NCI-H1105 (cell line): ENCODE measurements at places on chromosomes 6 and 20.

DNA sequence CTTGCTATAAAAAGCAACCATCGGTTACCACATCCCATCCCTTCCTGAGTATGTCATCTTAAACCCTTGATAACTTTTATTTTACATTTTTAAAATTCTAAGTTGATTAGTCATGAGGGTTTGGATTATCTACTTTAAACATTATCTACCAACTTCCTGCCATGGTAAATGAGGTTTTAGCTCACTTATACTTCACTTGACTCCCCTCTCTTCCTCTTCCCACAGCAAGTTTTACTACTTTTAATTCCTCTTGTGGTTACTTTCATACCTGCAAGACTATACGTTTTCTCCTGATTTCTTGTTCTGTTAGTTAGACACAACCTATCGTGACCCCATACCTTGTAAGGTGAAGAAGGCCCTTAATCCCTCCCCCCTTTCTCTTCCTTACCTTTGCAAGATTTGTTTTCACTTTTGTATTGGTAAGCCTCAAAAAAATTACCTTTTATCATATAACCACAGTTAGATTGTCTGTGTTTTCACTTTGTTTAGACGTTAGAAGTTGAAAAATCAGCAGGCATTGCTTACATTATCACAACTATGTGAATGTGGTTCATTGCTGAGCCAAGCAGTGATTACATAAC is 60.1 kb upstream of the OGFRL1 start:
- no peak for DNase-seq

DNA sequence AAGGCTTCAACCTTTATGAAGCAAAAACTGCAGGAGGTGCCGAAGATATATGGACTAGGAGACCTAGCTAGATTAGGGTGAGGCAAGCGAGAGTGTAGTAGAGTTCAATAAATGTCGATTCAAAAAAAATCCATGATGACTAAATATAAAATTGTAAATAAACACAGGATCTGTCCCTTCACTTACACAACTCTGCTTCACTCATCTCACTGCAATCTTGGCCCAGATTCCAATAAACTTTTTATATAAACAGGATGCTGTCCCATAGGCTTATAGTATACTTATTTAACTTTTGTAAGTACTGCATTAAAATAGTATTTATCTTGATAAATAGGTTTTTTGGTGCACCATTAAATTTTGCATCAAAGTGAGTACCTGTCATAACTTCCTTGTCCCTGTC is 648.4 kb upstream of the NRSN1 start:
- no peak for DNase-seq

DNA sequence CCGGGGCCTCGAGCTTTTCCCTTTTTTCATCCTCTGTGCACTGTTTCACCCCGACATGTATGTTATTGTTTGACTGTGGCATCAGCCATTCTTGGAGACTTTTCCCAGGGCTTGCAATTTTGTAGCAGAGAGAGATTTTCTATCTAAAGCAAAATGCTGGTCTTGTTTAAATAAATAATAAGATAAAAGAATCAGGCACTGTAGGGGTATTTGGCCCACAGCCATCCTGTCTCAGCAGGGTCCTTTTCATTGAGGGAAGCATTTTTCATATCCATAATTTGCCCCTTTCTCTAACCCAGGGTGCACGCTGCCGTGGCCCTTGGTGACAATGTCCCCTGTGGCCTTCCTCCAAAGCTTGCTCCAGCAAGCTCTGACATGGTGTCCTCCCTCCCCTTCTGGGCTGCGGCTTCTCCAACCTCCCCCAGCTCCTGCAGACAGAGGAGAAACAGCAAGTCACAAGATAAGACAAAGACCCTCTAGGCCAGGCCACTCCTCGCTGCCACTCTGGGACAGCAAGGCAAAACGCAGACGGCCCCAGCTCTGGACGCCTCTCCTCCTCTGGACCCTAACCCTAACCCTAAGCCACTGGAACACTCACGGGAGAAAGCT is 117.6 kb downstream of the MYLK4 start:
- DNase-seq = no peak

- no peak for DNase-seq
Measured at GRCh38 chr20:42097741-42098140, 479.6 kb upstream of the CHD6 start.

GRCh38 chr6:142906945-142907470 is 38.0 kb downstream of the HIVEP2 start:
- no peak for DNase-seq

DNA sequence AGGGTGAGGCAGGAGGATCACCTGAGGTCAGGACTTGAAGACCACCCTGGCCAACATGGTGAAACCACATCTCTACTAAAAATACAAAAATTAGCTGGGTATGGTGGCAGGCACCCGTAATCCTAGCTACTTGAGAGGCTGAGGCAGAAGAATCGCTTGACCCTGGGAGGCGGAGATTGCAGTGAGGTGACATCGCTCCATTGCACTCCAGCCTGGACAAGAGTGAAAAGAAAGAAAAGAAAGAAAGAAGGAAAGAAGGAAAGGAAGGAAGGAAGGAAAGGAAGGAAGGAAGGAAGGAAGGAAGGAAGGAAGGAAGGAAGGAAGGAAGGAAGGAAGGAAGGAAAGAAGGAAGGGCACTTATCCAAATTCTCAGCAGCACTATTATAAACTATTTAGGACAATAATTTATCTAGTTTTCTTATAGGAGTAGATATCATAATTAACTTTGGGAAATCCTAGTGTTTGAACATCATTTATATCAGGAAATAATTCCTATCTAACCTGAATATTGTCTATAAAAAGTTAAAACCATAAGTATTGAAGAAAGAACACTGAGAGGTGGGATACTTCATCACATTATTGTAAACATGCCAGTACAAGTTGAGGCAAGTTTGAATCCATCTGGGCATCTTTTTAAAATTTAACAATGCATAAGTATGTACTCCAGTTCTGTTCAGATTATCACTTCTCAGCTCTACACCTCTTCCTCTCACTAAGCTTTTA is 305.5 kb downstream of the SLC35F1 start:
- no peak for DNase-seq

DNA sequence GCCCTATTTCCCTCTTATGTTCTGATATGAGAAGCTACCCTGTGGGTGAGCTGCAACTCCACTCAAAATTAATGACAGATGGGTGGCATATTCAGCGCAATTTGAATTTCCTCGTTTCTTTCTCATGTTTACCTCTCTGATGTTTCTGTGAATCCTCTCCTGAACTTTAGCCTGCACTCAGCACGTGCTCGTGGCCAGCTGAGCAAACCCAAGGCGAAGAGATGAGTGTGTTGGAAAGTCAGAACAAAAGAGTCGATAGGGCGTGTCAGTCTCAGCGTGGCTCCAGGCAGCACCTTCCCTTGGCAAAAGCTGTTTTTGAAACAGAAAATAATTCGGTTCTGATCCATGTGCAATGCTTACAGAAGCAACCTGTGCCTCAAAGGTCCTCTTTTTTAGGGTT is 226.1 kb upstream of the GMDS start:
- DNase-seq = no peak

DNA sequence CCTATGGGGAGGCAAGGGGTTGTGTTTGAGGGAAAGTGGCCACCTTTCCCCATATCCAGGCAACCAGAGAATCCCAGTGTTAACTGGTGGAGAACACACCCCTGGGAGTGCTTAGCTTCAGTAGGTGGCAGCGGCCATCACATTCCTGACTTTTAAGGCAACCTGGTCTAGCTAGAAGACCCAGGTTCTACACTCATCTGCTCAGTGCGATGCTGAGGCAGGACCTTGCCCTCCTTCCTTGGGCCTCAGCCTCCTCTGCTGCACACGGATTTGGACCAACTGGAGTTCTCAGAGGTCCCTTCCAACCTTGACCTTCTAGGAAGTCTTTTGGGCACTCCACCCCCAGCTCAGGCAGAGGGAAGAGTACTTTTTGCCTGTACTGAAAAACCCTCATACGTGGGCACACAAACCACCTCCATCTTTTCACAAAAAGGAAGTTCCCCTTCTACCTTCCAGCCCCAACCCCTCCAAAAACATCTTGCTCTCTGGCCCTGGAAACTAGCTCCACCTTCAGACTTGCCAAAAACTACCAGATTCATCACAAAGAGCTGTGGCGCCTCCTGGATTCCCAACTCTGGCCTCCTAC is 2.9 kb downstream of the CCND3 start:
- DNase-seq = no peak

DNA sequence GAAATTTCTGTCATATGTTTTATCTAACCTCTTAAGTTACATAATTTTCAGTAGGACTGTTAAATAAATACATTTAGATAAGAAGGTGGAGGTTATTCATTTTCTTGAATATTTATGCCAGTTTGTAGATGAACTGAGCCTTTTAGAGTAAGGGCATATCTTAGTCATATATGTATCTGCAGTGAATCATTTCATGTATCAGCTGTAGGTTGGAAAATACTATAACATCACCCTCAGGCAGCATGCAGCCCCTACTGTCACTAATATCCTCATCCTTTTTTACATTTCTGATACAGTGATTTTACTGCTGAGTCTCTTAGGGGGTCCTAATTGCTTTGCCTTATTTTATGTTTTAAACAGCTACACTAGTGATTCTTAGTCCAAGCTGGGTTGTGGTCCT is 19.5 kb upstream of the SUMO4 start:
- DNase-seq = no peak
